Activated naive CD4-positive, alpha-beta T cell treated with anti-CD3 and anti-CD28 coated beads for 36 hours (primary cell): ENCODE measurements at places on chromosomes 1 and 21. TPM values are rescaled to one million over a fixed set of nuclear protein-coding genes. Genes with fewer than 3 reads are reported as not detected.

Gene GSTM2
- 14.3 TPM for total RNA-seq

GRCh38 chr21:46155514-46156377, at the start of gene FTCD:
Gene FTCD (minus strand): TSS chr21:46155579. CDS start chr21:46155523, 56 bp downstream.
- DNase-seq, result no peak

DNA sequence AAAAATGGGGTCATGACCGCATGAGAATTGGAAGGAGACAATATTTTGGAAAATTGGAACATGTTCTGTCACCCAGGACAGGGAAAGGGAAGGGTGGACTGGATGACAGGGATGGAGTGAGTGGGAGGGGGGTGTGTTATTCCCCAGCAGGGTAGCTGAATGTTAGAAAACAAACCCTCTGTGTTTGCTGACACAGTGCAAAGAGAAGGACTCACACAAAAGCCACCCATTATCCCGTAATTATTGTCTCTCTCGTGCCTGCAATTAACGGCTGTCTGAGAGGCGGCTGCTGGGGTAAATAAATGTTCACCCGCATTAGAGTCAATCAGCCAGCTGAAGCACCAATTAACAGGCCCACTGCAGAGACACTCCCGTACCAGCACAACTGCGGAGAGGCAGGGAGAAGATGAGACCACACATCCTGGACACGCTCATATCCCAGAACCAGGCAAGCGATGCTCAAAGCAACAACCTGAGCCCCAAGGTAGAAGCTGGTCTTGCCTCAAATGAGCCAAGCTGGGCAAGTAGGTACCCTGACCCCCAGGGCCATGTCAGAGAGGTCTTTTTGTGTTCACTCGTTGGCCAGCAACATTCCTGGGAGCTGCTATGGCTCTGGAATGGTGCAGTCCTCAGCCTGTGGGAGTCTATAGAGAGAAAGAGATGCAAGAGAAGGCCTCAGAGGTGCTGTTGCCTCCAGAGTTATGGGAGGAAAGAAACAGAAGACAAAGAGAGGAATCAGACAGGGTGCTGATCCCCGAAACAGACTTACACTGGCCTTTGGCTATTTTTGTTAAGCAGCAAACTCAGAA, 19.4 kb downstream of the PLEKHA6 start:
- no peak for DNase-seq

GRCh38 chr1:214362188-214362882, 81.4 kb downstream of the SMYD2 start:
- DNase-seq, result no peak

- DNase-seq, result no peak
These were observed 10.5 kb downstream of the KIAA1614 start for GRCh38 chr1:180923021-180923841.

DNA sequence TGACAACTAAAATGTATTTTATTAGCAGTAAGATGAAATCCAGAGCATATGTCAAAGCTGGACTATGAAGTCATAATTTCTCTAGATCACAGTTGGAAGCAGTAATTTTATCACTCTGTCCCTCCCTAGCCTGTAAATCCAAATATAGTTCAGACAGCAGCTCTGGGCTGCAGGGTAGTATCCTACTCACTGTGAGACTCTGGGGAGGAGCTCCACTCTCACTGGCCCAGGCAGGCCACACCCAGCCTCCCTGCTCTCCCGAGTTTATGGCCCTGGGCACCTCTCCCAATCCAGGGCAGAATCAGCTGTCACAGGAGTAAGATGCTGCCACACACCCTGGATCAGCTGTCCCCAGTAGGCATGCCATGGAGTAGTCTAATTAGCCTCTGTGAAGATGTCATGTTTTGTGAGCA, 131.1 kb downstream of the HLCS start:
- no peak for DNase-seq
